ENCODE measurements at places on chromosomes 5 and 9.

- no peak for DNase-seq
Observed at GRCh38 chr5:149118463-149118862, 22.8 kb upstream of the ABLIM3 start.

DNA sequence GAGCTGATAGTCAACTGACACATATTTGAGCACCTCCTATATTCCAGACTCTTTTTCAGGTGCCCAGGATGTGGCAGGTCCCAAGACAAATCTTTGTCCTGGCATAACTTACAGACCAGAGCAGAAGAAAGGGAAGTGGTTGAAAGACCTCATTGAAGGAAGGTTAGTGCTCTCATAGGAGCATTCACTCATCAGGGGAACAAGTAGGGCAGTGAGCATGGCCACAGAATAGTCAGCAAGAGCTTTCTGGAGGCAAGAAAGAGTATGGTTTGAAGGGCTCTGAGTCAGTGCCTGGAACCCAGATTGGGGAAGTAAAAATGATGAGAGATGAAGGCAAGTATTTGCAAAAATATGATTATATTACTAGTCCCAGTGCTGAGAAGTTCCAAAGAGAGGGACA lies 25.0 kb upstream of the ERMP1 start:
- no peak for DNase-seq

- no peak for DNase-seq
Observed at GRCh38 chr5:92713826-92714225, 867.2 kb downstream of the NR2F1-AS1 start.

- no peak for DNase-seq
Observed at GRCh38 chr9:14361074-14361473, 47.1 kb upstream of the NFIB start.

DNA sequence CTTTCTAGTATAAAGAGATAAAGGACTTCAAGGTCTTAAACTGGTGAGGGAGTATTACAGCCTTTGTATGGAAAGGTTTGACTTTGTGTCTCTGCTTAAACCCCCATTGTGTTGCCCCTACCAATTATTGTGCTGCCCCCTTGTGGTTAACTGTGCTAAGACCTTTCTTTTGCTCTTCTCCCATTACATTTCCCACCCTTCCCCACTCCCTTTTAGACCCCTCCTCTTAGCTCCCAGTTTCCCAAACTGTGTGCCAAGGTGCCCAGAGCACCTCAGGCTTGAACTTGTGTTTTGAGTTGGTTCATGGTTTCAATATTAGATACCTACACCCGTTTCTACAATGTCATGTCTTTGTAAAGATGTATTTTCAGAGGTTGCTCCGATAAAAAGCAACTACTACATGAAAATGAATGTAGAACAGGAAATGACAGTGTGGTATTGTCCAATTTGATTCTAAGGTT lies 2.9 kb downstream of the JAK2 start:
- DNase-seq: peak; percentile 43

GRCh38 chr5:168301593-168302390 lies 10.3 kb downstream of the WWC1 start:
- DNase-seq: no peak

GRCh38 chr9:105083256-105083655 lies 155.3 kb upstream of the ABCA1 start:
- DNase-seq: no peak

GRCh38 chr9:130897848-130898551 lies 1.4 kb upstream of the QRFP start:
- DNase-seq: no peak

GRCh38 chr5:110054240-110054639 lies 364.5 kb downstream of the MAN2A1 start:
- peak; percentile 97 for DNase-seq

- peak; percentile 60 for DNase-seq
Observed at GRCh38 chr5:6583049-6583880, 49.6 kb downstream of the NSUN2 start.

DNA sequence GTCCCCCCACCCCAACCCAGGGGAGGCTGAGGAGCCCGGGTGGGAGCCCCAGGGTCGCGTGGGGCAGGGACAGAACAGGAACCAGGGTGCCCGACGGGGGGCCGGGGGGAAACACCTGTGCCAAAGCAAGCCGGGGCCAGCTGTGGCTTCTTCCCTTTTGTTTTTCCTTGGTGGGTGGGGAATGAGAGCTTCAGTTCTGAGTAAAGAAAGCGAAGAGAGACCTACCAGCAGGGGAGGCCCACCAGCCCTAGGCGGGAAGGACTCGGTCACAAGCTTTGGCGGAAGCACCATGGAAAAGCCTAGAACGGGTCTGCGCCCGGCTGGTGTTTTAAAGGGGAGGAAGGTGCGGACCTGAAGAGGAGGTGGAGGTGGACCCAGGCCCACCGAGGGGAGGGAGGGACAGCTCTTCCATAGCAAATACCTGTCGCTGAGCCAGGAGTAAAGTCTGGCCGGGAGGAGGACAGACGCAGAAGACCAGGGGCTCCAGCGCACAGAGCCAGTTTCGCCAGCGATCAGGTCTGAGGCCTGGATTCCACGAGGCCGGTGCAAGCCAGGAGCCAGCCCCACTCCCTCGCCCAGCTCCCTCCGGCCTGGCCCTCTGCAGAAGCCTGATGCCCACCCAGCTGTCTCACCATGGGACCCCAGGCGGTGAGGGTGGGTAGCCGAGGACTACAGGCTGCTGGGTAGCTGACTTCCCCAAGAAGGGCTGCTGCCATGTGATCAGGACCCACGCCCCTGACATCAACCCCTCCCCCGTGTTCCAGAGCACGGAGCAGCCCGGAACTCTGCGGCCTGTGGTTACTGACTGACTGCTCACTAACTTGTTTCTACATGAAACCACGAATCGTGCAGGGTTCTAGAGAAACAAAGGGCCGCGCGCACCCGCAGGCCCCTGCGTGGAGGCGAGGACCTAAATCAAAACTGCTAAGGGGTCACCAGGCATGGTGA lies 849 bp upstream of the MGAT1 start:
- peak; percentile 96 for DNase-seq

DNA sequence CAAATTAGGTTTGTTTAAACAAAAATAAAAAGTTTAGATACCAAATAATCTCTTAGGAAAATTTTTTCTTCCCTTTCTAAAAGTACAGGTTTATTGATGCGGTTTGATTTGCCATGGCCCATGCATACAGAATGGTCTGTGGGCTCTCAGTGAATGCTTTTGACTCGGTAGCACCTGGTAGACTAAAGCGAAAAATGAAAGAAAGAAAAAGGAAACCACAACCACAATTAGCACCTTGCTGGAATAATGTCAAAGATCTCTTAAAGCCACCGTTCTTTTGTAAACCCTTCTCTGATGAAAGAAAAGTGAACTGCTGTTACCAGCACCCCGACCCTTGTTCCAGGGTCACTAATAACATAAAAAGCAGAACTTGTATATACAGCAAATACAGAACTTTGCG lies 157.9 kb downstream of the NFIB start:
- DNase-seq: peak; percentile 73

DNA sequence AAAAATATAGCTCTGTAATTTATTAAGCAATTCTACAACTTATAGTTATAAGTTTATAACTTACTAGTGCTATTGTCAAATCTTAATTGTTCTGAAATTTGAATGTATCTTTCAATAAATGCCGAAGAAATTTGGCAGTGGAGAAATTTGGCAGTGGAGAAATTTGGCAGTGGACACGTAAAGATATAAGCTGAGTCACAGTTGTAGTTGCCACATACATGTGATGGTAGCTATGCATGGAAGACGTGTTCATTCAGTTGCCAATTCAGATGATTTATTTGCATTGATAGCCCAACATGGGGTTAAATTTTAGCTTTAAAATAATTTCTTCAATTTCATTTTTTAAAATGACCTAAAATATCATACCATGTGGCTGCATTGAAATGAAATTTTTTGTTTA lies 127.8 kb upstream of the NR4A3 start:
- DNase-seq: no peak

- DNase-seq: peak; percentile 37
Observed at GRCh38 chr9:10268531-10269485, 344.0 kb downstream of the PTPRD start.

- DNase-seq: no peak
Observed at GRCh38 chr5:124637011-124637410, 109.4 kb downstream of the ZNF608 start.

- peak; percentile 90 for DNase-seq
Observed at GRCh38 chr9:12784461-12785259, 9.8 kb downstream of the LURAP1L start.

- no peak for DNase-seq
Observed at GRCh38 chr9:115938479-115938878, 215.1 kb upstream of the PAPPA start.

DNA sequence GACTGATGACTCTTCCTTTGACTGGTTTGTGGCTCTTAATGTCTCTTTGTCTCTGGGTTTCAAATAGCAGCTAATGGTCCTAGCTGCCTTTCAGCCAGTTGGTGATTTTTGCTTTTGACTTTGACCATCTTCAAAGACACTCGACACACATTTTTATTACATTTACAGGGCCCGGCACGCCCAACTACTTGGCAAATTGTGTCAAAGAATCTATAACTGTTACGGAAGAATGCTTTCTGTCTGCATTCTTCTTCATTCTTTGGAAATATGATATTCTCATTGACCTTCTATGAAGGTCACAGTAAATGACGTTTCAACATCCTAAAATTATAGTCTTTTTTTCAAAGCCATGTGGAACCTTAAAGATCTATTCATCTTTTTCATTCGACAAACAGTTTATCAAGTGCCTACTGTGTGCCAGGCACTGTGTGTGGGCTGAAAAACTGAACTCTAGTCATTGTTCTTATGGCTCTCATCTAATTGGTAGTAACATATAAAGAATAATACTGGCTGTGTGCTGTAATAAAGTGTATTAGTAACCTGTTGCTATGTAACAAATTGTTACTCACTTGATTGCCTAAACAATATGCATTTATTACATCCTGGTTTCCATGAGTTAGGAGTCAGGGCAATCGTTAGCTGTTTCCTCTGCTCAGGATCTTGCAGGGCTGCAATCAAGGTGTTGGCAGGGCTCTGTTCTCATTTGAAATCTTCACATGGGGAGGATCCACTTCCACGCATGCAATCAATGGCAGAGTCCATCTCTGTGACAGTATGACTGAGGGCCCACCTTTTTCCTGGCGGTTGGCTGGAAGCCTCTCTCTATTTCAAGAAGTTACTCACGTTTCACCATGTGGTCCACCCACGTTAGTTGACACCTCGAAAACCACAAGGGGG lies 7.0 kb upstream of the WHRN start:
- no peak for DNase-seq

DNA sequence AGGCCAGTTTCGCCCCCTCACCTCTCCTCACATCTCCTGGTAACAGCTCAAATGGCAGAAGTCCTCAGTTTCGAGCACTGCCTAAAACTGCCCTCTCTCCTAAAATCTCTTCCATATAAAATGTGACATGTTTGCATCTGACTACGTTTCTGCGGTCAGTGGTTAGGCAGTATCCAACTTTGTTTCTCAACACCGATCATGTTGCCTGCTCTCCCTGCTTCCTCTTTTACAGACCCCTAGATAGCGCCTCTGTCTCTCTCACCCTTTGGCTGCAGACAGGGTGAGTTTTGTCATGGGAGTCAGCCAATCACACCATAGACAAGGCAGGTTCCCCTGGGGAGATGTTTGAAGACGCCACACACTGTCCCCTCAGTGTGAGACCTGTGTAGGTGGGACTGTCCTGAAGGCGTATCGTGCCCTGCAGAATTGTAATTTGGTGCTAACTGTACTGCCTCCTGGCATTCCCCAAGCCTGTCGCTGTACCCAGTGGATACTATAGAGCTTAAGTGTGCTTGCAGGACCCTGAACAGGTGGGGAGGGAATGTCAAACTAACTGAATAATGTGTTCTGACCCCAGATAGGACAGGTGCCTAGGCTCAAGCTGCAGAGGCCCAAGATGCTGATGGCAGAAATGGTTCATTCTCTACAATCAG lies 1.1 kb downstream of the HEXB start:
- DNase-seq: peak; percentile 21

DNA sequence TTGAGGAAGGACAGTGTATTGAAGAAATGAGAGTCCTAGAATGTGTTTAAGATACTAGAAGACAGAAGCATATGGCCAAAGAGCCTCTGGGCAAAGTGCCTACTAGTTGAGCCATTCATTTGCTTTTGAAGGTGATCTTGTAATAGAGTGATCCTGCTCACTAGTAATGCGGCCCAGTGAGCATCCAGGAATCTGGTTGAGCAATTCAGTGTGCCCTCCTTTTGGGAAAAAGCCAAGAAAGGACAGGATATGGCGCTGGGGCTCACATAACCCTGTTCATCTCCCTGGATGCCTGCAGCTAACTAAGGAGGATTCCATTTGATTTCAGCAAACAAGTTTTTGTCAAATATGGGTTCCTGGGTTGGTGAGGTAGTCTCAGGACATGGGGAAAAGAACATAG lies 16.3 kb downstream of the ADAM19 start:
- no peak for DNase-seq

DNA sequence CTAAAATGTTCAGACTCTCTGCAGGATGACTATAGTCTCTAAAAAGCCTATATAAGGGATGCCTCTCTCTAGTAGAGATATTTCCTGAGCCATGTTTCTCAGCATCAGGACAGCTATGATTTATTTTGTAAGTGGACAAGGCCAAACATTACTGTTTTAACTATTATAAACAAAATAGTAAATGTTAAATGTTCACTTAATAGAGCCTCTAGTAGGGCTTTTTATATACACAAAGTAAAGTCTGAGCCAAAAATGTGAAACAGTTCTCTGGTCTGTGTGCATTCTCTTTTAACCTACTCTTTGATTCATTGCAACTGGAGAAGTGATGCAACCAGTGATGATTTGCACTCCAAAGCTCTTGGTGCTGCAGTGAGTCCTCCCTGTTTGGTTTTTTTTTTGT lies 220.5 kb downstream of the GDNF start:
- DNase-seq: no peak

GRCh38 chr5:42872865-42873264 lies 61.2 kb upstream of the SELENOP start:
- DNase-seq: no peak

DNA sequence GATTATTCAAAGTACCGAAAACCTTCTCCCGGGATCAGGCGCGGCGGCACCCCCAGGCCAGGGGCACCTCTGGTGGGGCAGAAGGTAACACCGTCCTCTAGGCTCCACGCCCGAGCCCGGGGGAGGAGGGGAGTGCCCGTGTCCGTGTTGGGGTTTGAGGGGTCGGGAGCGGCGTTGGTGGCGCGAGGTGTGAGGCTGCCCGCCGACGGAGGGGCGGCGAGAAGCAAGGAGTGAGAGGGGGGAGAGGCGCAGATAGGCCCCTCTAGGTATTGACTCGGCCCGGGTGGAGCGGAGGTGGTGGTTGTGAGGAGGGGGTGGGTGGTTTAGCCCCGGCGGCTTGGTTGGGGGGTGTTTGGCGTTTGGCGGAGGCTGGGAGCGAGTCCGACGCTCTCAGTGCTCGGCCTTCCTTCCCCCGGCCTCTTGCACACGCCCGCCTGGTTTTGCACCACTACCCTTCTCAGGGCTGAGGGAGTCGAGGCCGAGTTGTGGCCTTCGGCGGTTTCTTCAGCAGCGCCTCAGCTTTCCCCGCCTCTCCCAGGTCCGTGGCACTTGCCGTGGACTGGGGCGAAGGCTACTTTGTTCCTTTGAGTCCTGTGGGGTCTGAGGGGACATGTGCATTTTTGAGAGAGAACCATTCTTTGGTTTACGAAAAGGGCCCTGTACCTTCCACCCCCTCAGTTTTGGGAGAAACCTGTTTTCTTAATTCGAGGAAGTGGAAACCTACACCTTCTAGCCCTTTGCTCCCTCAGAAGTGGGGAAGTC lies 450 bp downstream of the GPBP1 start:
- DNase-seq: peak; percentile 37

Measured in MM.1S (cell line).